ENCODE measurements at places on chromosomes 13 and 19.

DNA sequence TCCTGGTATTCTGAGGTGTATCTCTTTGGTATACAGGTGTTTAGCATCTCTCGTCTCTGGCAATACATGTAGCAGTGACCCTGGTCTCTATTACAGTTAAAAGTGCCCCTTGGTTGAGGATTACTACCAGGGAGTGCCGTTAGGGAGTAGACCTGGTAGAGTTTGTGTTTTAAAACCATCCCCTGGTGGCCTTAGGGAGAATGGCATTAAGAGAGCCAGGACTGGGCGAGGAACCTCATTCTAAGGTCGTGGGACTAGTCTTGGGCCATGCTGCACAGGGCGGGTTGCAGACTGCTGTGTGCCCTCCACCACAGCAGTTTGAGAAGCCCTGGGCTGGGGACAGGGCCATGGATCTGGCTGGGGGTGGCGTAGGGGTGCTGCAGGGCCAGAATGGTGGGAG, 35.0 kb downstream of the B3GLCT start:
- DNase-seq, result no peak

- DNase-seq, result no peak
Measured at GRCh38 chr13:98979012-98979660, 1.3 kb upstream of the DOCK9 start.

DNA sequence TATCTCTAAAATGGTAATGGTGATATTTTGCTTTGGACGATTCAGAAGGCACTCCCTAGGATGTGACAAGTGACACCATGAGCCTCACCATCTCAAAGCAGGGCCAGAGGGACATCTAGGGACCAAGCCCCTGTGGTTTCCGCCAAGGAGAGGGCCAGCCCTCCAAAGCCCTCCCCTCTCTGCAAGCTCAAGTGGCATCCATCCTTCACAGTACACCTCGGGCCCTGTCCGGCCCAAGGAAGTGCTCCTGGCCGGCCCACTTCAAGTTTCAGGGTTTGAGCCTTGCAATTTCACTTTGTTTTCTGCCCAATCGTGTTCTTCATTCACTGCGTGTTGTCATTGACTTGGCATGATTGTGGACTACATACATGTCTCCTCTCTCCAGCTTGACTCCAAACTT, 82.5 kb downstream of the TSHZ3 start:
- DNase-seq, result no peak

DNA sequence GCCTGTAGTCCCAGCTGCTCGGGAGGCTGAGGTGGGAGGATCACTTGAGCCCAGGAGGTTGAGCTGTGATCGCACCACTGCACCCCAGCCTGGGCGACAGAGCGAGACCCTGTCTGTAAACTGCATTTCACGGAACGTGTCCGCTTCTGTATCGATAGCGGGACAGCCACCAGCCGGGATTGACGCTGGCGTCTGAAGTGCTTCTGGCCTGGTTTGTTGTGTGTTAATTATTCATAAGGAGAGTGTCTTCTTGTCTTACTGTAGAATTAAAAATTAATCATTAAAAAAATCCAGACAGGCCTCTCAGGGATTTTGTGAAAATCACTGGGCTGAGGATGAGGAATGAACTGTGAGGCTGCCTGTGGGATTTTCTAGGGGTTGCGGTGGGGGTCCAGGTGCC, 16.2 kb upstream of the MISP start:
- DNase-seq, result no peak

DNA sequence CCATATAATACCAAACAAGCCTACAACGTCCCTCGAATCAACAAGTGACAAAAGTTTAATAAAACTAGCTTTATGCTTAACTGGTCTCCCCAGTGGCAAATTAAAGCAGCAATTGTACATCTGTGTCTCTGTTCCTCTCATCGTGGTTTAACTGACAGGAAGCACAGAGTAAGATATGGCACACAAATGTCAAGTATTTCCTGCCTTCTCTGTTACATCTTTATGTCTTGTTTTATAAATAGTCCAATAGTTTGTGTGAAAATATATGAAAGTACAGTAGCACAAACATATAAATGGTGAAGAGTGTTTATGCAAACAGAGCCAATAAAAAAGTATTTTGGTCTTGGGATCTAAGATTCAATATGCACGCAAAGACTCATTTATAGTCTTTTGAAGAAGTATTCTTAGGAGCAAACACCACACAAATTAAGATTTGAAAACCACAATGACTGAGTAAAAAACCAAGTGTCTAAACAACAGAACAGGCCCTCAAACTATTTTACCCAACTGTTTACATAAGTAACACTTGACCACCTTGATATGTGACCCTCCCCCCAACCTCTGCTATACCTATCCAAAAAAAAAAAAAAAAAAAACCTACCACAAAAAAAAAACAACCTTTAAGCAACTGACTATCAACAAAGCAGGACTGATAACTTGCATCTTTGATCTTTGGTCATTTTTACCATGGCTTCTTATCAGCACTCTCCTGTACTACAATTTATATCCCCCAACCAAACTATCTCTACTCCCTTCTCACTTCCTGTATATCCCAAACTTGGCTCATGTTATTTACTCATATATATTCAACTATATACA, 14.0 kb downstream of the ELF1 start:
- no peak for DNase-seq

DNA sequence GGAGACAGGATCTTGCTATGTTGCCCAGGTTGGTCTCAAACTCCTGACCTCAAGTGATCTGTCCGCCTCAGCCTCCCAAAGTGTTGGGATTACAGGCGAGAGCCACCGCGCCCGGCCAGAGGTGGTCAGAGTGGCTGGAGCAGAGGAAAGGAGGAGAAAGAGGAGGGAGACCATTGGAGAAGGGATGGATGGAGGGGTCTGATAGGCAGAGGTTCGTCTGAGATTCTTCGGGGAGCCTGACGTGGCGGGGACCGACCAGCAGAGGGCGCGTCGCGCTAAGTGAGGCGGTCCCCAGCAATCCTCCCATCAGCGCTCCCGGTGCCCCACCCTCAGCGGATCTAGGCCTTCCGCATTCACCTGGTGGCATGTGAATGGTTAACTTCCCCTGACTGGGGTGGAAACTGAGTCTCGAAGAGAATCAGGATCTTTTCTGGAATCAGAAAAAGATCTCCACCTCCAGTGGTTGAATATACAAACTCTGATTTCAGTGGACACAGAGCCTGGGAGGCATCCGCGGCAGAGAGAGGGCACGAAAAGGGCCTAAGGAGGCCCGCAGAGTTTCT, 8.8 kb downstream of the GTPBP3 start:
- peak; percentile 46 for DNase-seq

GRCh38 chr13:51815848-51816247, 11.9 kb upstream of the DHRS12 start:
- no peak for DNase-seq

DNA sequence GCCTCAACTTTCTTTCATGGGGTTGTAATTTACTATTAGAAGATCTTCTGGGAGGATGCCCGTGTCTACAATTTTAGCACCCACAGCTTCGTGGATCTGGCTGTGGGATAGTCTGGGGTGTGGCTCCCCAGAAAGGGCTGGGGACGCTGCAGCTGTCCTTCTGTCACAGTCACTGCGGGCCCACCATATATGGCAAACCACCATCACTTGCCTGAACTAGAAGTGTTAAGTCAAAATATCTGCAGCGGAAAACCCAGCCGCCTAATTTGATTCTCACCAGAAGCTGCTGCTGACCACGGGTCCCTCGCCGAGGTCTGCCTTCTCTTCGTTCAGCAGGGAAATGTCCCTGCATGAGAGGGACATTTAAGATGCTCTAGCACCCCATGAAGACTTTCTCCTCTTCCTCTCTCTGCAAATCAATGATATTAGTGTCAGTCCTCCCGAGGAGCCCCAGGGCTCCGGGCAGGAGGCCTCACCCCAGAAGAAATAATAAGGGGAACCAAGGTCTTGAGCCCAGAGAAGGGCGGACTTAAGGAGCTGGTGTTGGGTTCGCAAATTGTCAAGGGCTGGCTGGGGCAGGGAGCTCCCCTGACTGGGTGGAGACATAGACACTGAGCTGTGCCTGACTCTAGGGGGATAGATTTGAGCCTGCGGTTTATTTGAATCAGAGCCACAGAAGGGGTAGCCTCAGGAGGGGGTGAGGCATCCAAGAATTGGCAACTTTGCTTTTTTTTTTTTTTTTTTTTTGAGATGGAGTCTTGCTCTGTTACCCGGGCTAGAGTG, 3.0 kb upstream of the MATK start:
- no peak for DNase-seq

DNA sequence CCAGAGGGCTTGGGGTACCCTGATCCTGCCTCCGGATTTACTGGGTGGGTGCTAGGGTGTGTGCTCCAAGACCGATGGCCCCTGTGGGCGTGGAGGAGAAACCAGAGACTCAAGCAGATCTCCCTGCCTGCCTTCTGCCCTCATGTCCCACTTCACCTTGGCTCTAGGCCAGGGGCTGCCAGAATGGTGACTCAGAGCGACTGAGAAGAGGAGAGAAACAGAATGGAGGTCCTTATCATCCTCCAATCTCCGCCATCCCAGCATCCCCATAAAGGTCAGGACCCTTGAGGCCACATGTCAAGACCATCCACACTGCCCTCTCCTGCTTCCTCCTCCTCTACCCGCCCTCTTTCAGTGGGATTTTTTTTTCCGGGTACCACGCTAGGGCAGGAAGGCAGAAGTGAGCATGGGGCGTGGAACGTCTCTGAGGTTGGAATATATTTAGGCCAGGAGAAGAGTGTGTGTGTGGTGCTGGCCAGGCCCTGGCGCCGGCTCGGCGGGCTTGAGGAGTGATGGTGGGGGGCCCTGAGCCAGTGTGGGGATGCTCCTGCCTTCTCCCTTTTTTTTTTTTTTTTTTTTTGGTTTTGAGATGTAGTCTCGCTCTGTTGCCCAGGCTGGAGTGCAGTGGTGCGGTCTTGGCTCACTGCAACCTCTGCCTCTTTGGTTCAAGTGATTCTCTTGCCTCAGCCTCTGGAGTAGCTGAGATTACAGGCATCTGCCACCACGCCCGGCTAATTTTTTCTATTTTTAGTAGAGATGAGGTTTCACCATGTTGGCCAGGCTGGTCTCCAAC, 22.3 kb downstream of the IER2 start:
- DNase-seq, result peak; percentile 71

DNA sequence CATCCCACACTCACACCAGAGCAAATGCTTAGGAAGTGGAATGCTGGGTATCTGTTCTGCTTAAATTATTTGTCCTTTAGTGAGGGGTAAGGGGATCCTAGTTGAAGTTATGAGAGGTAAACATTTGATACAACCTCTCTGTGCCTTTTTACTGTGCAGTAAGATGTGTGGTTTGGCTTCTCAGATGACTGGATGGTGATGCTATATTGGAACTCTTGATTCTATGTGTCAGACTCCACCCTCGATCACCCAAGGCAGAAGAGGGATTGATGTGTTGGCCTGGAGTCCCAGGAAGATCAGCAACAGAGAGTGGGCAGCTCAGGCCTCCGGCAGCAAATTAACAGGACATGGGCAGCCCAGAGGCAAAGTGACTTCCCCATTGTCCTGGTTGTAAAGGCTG, 66.7 kb downstream of the SIPA1L3 start:
- no peak for DNase-seq

DNA sequence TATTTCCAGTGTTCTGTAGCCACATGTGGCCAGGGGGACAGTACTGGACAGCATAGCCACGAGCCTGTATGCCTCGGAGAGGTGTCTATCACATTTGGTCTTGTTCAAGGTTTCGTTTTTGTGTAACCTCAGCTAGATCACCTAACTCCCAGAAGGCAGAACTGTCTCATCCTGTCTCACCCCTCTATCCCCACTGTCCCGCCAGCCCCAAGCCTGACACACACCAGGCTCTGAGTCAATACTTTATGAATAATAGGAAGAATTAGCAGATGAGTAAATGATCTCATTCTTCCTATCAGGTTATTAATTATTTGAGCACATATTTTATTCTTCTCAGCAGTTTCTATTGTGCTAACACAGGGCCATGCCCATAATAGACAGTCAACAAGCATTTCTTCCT, 132.2 kb downstream of the NUFIP1 start:
- no peak for DNase-seq

- no peak for DNase-seq
Measured at GRCh38 chr19:1754636-1755466, 1.5 kb downstream of the ONECUT3 start.

GRCh38 chr19:10104665-10105508, 1.3 kb upstream of the PPAN start:
- no peak for DNase-seq

- no peak for DNase-seq
Measured at GRCh38 chr13:43946281-43946680, 66.6 kb downstream of the LACC1 start.

GRCh38 chr19:4108767-4109625, 14.9 kb downstream of the MAP2K2 start:
- DNase-seq, result no peak

DNA sequence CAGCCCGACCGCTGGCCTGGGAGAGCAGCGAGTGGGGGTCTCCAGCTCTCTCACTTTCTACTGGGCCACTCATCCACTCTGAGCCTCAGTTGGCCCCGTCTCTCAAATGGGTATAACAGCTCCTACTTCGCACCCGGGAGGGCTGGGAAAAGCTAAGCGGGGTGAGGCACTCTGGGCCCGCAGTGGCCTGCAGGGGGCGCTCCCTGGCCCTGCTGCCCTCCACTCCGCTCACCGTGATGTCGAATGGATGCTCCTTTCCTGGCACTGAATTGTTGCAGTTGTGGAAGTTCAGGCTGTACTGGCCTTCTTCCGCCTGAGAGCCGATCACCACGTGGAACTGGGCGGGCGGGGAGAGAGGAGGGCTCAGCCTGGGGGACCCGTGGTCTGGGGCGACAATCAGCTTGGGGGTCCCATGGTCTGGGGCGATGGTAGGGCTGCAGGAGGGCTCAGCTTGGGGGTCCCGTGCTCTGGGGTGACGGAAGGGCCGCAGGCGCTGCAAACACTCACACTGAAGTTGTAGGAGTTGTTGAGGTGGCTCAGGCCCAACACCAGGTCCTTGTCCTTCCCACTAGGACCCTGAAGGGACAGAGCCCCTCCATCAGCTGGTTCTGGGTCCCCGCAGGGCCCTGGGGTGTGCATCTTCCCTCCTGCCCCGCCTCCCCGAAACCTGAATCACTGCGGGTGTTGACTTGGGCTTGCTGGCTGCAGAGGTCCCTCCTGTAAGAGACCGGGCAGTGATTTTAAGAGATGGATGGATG, 3.9 kb downstream of the GPR108 start:
- DNase-seq, result no peak

DNA sequence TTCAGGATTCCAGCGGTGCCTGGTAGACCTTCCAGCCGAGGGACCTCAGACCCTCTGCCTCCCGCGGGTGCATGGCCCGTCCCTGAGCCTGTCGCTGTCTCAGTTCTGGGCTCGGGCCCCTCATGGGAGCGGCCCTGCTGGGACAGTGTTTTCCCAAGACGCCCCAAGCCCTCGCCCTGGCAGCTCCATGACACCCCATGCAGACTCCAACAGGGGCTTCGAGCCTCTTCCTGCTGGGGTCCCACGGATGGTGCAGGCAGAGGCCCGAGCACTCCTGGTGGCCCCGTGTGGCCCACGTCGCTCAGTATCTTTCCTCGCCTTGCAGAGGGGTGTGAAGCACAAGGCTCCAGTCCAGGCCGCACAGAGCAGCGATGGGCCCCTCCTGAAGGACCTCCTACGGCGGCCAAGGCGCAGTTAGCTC, 88.8 kb upstream of the MCF2L start:
- DNase-seq, result no peak

DNA sequence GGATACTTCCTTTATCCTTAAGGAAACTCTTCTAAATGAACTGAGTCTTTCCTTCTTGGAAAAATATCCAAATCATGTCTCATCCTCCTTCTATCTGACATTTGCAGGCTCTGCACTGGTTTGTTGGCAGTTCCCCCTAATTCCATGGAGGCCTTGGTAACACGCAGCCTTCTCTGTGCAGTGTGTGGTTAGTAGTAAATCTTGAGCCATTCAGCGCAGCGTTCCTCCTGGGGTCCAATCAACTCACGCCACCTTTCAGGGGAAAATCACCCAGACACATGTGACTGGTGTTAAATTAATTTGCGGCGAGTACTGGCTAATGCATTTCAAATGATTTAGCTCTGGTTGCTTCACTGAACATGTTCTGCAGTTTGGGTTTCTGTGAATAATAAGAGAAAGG, 21.0 kb upstream of the CBY2 start:
- DNase-seq, result no peak
